Ammon's horn (tissue), 1 donor: ENCODE measurements at places on chromosomes 3 and 15.

- no peak for DNase-seq
These were observed 106.4 kb downstream of the TP63 start for GRCh38 chr3:189737619-189738018.

DNA sequence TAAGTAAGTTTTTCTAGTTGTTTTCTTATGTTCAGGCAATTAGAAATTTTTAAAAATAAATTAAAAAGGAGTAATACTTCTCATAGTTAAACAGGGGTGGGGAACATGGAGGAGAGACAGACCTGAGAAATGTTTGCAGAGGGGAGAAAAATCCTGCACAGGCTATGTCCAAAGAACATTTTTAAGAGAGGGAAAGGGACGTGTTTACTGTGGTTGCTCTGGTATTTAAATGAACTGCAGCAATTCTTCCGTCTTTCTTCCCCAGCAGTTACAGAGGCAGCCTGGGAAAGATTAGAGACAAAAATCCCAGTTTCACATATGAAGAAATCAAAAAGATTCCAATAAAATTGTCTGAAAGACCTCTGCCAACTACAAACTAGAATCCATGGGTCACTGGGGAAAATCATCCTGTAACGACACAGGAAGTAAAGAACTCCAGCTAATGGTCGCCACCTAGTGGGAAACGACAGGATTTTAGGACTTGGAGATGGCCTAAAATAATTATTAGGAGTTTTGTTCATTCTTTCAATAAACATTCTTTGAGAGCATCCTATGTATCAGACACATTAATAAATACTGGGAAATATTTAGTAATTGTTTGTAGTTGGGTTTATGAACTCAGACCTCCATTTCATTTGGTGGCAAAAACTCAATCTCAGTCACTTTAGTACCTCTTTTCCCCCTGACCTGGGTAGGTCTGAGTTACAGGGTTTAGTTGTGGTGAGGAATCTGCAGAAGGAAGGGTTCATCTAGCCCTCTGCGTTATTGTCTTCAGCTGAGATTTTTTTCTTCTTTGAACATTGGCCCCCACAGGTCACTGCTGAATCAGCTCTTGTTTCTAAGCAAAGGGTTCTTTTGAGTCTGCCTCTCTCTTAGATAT is 69.9 kb upstream of the GOLIM4 start:
- peak; percentile 89 for DNase-seq

DNA sequence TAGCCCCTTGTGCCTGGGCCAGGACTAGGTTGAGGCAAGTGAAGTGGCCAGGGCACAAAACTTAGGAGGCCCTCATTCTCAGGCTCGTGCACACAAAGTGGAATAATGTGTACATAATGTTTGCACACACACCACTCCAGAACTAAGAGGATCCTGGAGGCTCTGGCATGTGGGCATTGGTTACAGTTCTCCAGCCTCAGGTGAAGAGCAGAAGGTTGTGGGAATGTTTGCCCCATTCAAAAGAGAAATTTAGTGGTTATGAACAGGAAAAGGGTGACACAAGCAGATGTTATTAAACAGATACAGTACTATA is 31.3 kb downstream of the ASB7 start:
- DNase-seq, result no peak

DNA sequence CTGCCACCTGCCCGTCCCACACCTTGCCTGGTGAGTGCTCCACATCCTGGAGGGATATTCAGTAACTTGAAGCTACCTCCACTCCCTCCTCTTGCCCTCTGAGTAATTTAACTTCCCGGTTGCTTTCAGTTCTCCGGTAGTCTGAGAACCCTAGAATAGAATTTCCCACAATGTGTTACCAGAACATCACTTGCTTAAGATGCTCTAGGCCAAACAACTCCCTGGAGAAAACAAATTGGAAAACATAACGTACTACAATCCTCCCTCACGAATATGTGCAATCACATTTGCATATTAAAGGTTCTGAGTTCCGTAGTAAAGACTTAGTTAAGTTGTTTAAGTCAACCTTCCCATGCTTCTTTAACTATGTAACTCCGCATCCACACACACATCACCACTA is 44.8 kb downstream of the SLCO2A1 start:
- DNase-seq, result no peak

DNA sequence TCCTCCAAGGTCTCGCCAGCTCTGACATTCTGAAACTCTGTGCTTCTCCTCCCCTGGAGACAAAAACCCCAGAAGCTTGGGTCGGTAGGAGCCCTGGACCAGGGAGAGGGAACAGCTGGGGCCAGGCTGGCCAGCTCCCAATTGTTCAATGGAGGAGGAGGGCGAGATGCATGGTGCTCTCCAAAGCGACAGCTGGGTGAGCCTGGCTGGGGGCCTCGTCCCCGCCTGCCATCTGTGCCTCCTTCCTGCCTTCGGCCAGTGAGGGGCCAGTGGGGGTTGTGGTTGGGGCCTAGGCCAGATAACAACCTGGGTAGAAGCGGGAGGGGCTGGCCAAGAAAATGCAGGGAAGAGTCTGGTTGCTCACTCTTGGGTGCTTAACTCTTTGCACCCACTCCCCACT is 79.4 kb downstream of the CORO2B start:
- peak; percentile 80 for DNase-seq

GRCh38 chr3:13871791-13872190 is 8.1 kb downstream of the WNT7A start:
- no peak for DNase-seq

- DNase-seq, result peak; percentile 59
These were observed 352 bp downstream of the CHRD start for GRCh38 chr3:184380185-184380626.

GRCh38 chr3:71060536-71060935 is 523.0 kb downstream of the FOXP1 start:
- no peak for DNase-seq

DNA sequence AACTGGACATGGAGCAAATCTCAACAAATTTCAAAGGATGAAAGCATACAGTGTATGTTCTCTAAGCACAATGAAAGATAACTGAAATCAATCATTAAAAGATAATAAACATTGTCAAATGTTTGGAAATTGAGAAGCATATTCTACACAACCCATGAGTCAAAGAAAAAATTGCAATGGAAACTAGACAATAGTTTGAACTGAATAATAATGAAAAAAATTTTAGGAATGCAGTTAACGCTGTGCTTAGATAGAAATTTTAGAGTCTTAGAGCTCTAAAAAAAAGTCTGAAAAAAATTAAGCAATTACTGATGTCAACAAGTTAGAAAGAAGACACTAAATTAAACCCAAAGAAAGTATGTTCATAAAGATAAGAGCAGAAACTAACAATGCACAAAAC is 15.5 kb downstream of the RABL3 start:
- no peak for DNase-seq

DNA sequence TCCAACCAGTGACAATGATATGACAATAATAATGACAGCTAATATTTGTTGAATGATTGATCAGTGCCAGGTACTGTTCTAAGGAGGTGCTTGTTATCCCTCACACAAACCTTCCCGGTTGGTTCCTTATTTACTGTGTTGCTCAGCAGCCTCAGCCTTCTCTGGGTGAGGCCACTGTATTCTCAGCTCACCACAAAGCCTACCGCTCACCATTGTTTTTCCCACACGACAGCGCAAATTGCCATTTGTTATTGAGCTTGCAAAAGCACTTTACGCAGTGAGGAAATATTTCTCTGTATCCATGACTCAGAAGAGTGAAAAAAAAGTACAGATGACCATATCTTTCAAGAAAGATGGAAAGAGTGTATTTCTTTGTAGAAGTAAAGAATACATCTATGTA is 49.5 kb upstream of the PDZRN3 start:
- DNase-seq, result no peak

DNA sequence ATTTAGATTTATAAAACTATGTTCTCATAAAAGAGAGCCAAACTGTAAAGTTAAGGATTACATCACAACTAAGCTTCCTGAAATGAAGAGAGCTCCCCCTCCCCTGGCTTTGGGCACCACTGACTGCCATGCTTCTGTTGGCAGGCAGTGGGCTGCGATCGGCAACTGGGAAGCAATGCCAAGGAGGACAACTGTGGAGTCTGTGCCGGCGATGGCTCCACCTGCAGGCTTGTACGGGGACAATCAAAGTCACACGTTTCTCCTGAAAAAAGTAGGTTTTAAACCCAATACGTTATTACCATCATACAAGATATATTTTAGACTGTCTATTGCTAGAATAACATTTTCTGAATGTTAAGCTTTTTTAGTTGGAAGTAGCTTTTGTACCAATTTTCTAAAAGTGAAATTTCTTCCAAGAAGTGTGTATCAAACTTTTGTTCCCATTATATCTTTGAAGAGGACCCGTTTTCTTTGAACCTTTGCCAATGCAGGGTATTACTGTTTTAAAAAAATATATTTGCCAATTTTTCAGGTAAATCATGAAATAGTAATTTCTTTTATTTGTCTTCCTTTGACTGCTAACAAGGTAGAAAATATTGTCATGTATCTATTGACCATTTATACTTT is 184.1 kb downstream of the ADAMTSL3 start:
- peak; percentile 72 for DNase-seq

- no peak for DNase-seq
These were observed 83.6 kb downstream of the SMAD6 start for GRCh38 chr15:66785637-66786036.

DNA sequence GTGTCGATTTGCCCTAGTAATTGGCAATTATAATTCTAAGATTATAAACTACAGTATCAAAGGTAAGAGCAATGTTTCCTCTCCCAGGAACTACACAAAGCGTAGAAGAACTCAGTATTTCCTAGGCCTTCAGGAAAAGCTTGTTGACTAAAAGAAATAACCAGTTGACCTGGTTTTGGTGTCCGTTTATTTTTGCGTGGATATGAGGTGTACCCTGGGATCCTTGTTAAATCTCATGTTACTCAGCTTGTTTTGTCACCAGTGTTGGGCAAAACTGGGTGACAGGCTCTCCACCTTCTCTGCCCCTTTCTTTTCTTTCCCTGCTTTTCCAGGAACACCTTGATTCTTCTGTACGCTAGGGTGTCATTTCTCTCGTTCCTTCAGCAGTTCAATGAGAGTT is 97.2 kb downstream of the CACNA1D start:
- DNase-seq, result no peak

DNA sequence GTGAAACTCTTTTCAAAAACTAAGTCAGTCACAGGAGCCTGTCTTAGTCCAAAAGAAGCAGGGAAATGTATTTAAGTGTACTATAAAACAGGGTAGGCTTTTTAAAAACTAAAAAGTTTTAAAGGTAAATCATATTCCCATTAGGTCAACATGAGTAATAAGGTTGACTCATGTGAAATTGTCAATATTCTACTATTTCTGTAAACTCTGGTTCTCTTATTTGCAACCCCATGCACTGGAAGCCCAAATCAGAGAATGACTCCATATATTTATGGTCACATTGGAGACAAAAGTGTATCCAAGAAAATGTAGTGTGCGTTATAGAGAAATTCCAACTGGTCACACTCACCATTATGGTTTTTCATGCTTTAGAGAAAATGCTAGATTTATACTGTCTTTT is 600.3 kb upstream of the TGFBR2 start:
- DNase-seq, result no peak

DNA sequence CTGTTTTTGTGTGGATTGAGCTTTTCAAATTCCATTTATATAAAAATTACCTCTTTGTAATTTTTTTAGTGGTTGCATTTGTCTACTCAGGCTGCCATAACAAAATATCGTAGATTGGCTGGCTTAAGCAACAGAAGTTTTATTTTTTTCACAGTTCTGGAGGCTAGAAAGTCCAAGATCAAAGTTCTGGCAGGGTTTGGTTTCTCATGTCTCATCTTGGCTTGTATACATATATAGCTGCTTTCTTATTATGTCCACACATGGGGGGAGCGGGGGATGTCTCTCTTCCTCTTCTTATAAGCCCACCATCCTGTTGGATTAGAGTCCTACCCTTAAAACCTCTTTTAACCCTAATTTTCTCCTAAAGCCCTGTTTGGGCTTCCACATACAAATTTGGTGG is 28.5 kb downstream of the MGA start:
- DNase-seq, result no peak

- no peak for DNase-seq
These were observed 59.5 kb downstream of the FNDC3B start for GRCh38 chr3:172098698-172099494.

DNA sequence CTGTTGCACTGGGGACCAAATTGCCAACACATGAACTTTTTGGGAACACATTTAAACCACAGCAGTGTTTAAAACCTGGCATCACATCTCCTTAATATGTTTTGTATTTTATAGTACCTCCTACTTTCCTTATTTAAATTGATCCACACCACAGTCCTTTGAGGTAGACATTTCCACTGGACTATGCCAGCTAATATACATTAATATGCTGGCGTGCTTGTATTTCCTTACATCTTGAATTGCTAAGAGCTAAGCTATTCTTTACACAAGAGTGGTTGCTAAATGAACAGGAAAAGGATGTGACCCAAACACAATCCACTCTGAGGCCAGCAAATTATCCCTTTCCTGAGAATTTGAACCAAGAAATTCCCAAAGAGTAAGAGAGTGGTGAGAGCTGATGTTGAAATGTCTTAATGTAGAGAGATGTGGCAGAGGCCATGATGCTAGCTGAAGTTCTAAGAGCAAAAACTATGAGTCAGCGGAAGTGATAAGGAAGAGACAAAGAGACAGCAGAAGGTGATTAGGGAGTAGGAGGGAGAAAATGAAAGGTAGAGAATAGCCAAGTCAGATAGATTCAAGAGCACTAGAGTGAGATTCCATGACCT is 131.2 kb downstream of the CD47 start:
- DNase-seq, result no peak

DNA sequence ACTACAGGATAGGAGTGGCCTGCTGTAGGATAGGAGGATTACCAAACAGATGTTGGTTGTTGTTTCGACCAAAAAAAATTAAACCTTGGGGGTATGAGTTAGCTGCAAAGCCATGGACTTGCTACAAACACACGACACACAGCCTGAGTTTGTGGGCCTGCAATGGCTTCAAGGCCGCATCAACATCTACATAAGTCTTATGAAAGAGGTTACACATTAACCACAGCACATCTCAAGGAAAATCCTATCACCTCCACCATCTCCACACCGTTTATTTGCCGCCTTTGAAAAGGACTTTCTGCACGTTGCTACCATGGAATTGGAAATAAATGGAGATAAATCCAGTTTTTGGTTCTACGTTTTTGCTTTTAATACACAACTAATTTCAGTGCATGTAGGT is 23.0 kb downstream of the LRIG1 start:
- DNase-seq, result no peak

GRCh38 chr3:53163444-53164387 is 2.7 kb downstream of the PRKCD start:
- no peak for DNase-seq

- DNase-seq, result no peak
These were observed 1019.4 kb upstream of the ALCAM start for GRCh38 chr3:104347291-104347690.

GRCh38 chr3:19264424-19264823 is 116.1 kb downstream of the KCNH8 start:
- no peak for DNase-seq

GRCh38 chr3:86175593-86176444 is 815.1 kb downstream of the VGLL3 start:
- no peak for DNase-seq

- no peak for DNase-seq
These were observed 161.5 kb upstream of the PFN2 start for GRCh38 chr3:150132101-150132749.
